PC-9 (cell line): ENCODE measurements at places on chromosomes 16 and 17. TPM values are rescaled to one million over a fixed set of nuclear protein-coding genes. Genes with fewer than 3 reads are reported as not detected.

- no peak overlapping the region for H3K4me3 ChIP-seq
- peaks cover 21% of the 10 kb centered on the region for H3K27me3 ChIP-seq
Measured at GRCh38 chr17:33779234-33779591, 475.9 kb upstream of the CCL2 start.

GRCh38 chr17:63686138-63686685 is 13.7 kb downstream of the LIMD2 start:
- no peak overlapping the region for H3K27ac ChIP-seq
- no peaks in the 10 kb centered on the region for H3K36me3 ChIP-seq
- H3K4me3 ChIP-seq: no peak overlapping the region

GRCh38 chr16:57889111-57889510 is 81.8 kb downstream of the CNGB1 start:
- H3K4me1 ChIP-seq: peaks cover 30% of the 10 kb centered on the region
- no peaks in the 10 kb centered on the region for H3K27me3 ChIP-seq
- H3K4me3 ChIP-seq: no peak overlapping the region
- DNase-seq: no peak

GRCh38 chr17:31582151-31582907 is 190.9 kb downstream of the RAB11FIP4 start:
- H3K27me3 ChIP-seq: no peaks in the 10 kb centered on the region
- H3K4me1 ChIP-seq: peaks cover 62% of the 10 kb centered on the region
- no peak overlapping the region for H3K4me3 ChIP-seq
- DNase-seq: no peak
- H3K36me3 ChIP-seq: peaks cover 21% of the 10 kb centered on the region; the same call in 1 of the 2 replicates

- H3K4me1 ChIP-seq: no peaks in the 10 kb centered on the region
- H3K36me3 ChIP-seq: no peaks in the 10 kb centered on the region
- no peak for DNase-seq
- no peaks in the 10 kb centered on the region for H3K27me3 ChIP-seq
- no peak overlapping the region for H3K4me3 ChIP-seq
Measured at GRCh38 chr17:80516171-80516932, 28.3 kb upstream of the RPTOR start.

The MEOX1 gene
- 0.25 and 0.72 TPM in 2 replicates for total RNA-seq

The PYY gene
- total RNA-seq: not detected in 2 replicates

The TEX14 gene
- total RNA-seq: 0.28 and 0.55 TPM in 2 replicates

The LGALS9B gene
- 6.5 and 9.8 TPM in 2 replicates for total RNA-seq
